ENCODE measurements at places on chromosomes 2 and 18.

DNA sequence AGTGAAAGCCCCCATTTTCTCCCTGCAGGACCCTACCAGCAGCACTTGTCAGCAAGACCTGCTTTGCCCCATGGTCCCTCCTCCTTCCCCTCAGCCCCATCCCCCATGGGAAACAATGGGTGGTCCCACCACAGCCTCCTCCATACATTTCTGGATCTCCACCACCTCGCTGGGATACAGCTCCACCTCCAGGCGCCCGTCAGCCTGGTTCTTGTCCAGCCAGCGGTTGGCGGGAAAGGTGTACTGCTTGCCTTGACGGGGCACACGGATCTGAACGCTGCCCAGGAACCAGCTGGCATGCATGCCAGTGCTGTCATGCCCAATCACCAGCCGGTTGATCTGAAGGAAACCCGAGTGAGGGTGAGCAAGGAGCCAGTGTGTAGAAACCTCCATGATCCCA is 90.9 kb downstream of the LOXHD1 start:
- no peak for DNase-seq

GRCh38 chr18:77063260-77063659 is 69.3 kb downstream of the MBP start:
- no peak for DNase-seq

- no peak for DNase-seq
These were observed 38.1 kb upstream of the LHCGR start for GRCh38 chr2:48793671-48794070.

DNA sequence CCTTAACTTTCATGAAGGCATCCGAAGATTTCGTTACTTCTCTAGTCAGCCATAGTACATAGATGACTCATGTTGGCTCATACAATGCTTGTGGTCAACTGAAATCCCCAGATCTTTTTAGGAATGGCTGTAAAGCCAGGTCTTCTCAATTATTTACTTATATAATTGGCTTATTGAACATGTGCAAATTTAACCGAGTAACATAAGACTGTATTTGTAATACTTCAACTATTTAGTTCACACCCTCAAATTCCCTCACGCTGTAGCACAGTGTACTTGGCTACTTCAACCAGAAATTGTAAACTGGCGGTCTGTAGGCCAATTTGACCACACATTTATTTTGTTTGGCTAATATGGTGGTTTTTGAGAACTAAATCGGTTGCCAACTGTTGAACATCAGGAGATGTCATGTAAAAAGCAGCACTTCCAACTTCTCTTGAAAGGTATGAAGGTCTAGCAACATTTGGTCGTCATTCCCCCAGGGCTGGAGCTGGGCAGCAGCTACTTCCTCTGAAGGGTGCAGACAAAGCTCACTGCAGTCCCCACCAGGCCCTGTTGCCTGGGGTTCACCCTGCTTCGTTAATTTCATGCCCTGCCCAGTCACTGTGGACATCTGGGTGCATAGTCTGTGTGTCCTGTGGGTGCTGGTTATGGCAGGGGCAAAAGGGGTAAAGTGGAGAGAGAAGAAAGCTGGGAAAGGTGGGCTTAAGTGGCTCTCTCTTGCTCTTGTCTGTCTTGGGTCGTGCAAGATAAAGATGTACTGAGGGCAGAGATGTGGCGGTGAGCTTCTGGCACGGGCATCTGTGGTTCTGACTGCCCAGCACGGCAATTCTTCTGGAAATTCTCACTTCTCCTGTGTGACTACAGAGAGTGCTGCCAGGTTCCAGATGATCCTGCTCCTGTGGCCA is 3.2 kb upstream of the SH3RF3 start:
- DNase-seq: no peak

- DNase-seq: no peak
These were observed 1.2 kb upstream of the CYP20A1 start for GRCh38 chr2:203237346-203238238.

DNA sequence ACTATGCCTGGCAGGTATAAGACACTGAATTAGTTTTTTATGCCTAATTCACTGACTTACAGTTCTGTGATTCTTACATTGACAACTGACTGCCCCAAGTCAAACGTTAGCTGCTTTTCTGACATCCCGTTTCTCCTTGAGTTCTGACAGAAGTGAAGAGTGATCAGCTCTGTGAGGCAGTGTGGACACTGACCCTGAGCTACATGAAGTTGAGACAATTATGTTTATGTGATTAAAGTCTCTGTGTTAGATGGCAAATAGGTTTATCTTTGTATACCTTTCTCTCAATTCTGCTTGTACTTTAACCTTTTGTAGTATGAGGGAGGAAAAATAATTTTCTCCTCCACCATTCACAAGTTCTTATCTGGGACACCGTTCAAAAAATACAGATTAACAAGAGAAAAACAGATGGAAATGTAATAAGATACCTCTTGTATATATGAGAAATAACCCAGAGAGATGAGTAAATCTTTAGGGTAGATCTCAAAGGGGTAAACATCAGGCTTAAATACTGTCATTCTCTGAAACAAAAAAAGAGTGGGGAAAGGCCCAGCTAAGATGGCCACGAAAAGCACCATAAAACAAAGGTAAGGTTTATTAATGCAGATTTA is 85.4 kb upstream of the B3GNT2 start:
- no peak for DNase-seq

GRCh38 chr2:170530803-170531564 is 184.2 kb upstream of the SP5 start:
- DNase-seq: peak; percentile 39

GRCh38 chr2:10080536-10081304 is 509 bp upstream of the CYS1 start:
- DNase-seq: no peak

DNA sequence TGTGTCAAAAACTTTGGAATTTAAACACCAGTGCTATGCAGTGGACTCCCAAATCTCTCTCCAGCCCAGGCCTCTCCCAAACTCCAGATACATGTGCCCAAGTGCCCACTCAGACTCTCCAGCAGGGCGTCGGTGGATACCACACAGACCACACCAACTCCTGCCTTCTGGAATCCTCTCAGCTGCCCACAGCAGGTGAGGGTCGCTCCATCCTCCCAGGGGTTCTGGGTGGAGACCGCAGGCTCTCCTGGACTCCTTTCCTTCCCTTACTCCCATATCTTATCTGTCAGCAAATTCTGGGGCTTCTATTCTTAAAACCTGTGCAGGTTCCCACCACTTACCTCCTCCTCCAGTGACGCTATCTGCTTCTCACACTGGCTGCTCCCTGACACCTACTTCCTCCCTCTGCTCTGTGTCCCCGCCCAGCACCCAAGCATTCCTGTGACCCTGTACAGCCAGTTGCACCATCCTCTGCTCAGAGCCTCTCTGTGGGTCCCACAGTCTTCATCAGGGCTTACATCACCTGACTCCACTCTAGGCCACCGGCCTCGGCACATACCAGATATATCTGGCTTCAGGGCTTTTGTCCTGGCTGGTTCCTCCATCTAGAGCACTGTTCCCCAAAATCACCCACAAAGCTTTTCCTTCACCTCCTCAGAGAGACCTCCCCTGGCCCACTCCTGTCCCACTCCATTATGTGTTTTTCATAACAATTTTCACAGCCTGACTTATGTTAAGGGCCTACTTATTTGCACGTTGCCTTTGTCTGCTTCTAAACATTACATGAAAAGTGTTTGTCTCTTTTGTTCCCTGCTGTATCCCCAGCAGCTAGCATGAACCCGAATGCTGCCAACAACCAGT is 2.6 kb upstream of the IMP4 start:
- DNase-seq: no peak

DNA sequence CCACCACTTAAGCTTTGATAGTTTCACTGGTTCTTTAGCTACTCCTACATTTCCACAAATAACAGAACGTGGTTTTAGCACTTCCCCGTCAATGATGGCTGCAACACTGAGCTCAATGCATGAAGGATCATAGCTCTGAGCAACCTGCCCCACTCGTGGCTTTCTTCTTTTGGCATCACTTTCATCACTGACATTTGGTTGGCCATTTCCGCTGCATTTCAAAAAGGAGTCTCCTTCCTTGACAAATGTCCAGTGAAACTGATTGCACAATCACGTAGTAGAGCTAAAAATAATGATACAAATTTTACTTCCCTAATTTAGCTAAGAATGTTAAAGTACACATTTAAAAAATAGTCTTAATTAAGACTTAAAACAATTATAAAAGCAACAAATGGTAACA is 205.2 kb upstream of the HDAC4 start:
- no peak for DNase-seq

- DNase-seq: no peak
These were observed 24.6 kb upstream of the DYSF start for GRCh38 chr2:71428472-71429383.

- DNase-seq: no peak
These were observed 27.8 kb upstream of the ICOS start for GRCh38 chr2:203908797-203909185.

- DNase-seq: no peak
These were observed 598.0 kb upstream of the SOX11 start for GRCh38 chr2:5094192-5094591.

- no peak for DNase-seq
These were observed 1224.8 kb upstream of the ZEB2 start for GRCh38 chr2:145744541-145745386.

DNA sequence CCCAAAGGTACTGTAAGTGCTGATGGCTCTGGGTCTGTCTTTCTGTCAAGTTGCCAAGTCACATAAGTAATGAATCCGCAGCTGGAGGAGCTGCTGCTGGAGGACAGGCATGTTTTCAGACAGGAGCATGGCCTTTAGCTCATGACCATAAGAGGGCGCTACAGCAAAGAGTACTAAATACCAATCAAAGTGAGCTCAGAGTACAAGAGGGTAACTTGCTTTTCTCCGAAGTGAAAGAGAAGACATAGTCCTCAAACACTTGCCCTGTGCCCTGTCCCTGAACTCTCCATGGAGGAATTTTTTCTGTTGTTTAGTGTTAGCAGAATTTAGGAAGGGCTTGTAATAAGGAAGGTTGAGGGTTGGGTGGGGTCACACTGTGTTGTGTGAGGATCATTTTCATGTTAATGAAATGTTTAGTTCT is 58.0 kb upstream of the EML6 start:
- DNase-seq: peak; percentile 25

GRCh38 chr2:95277246-95277906 is 3.1 kb downstream of the PROM2 start:
- no peak for DNase-seq

DNA sequence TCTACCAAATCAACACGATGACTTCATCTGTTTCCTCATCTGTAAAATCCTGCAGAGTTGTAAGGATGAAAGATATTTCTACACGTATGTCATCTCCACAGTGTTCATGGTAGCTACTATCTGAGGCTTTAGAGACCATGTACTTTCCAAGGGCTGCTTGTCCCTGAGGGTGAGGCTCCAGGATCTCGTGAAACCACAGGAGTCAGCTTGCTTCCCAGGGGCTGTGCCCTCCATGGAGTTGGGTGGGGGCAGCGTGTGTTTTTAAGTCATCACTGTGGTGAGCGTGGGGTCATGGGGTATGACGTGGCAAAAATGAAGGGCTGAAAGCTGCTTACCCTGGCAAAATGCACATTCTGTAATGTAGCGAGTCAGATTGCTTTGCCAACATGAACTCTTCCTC is 81.6 kb downstream of the ASAP2 start:
- DNase-seq: no peak

Measured in NCI-H510A treated with DMSO at 0.1 percent for 48 hours (cell line).